ENCODE measurements at places on chromosomes 7 and 10.

DNA sequence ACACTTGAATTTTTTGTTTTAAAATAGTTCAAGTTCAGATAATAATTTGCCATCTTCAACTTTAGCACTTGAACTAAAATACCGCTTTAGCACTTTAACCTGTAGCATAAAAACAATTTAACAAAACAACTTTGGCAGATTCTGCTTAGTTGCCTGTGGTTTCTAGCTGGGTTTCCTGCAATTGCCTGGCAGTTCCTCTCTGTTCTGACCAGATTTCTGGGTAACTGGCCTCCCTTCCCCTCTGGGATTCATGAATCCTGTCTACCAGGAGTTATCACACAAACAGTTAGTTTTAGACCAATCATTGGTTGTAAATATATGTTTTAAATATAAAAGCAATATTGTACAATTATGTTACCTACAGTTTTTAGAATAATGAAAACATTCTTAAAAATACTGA lies 89.8 kb upstream of the HDAC9 start:
- DNase-seq = no peak

DNA sequence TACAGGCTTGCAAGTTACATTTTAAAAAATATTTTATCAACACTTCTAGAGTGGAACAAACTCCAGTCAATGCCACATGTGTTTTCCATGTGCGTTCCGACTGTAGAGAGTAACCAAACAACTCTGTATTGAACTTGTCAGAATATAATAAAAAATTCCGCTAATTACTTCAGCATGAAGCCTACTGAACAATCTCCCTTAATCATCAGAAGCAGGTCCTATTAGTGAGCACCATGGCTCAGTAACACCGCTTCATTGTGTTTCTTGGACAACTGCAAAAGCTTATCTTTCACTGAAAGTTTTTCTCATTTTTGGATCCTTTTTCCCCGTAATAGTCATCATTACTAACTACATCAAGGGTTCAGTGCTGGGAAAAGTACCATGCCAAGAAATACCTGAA lies 117.0 kb downstream of the MKX start:
- DNase-seq = no peak

GRCh38 chr10:1483246-1483645 lies 254.1 kb downstream of the ADARB2 start:
- DNase-seq = no peak

- DNase-seq = peak; percentile 55
Observed at GRCh38 chr7:44477063-44477830, 13.2 kb downstream of the NUDCD3 start.

- no peak for DNase-seq
Observed at GRCh38 chr10:71127104-71127503, 85.3 kb upstream of the UNC5B start.

GRCh38 chr7:26588511-26588910 lies 275.9 kb downstream of the SKAP2 start:
- DNase-seq = no peak
